Epithelial cell of alveolus of lung (primary cell): ENCODE measurements at places on chromosomes 3 and 15. TPM values are rescaled to one million over a fixed set of nuclear protein-coding genes. Genes with fewer than 3 reads are reported as not detected.

Gene GOLGA8M
- 0.26 TPM in 1 of 2 replicates, not detected in the other for total RNA-seq

Gene RTP4
- 0.13 TPM in 1 of 2 replicates, not detected in the other for total RNA-seq

Gene PLA2G4E
- not detected in 2 replicates for total RNA-seq

Gene LRRC34
- total RNA-seq, result 1.9 and 2.9 TPM in 2 replicates

Gene MYH15
- total RNA-seq, result 0.08 and 0.26 TPM in 2 replicates

Gene SH2D7
- total RNA-seq, result not detected in 2 replicates

Gene CCDC54
- not detected in 2 replicates for total RNA-seq

Gene RBP2
- total RNA-seq, result not detected in 2 replicates
